ENCODE measurements at places on chromosomes 4 and X.

DNA sequence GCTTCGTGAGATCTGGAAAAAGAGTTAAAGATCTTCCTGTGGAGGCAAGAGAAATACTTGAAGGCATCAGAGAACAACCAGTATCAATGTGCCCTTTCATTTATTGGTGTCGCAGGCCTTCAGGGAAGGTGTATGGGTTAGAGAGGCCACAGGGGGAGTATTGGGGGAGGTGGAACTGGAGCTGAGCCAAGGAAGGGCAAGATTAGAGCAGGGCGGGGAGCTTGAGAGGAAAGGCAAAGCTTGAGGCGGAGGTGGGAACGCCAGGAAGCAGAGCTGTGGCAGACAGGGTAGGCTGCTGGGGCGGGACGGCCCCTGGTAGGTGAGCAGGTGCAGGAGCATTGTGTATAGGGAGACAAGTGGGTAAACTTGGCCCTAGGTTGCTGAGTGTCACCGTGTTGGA, 329.9 kb downstream of the ARHGAP10 start:
- no peak for DNase-seq

DNA sequence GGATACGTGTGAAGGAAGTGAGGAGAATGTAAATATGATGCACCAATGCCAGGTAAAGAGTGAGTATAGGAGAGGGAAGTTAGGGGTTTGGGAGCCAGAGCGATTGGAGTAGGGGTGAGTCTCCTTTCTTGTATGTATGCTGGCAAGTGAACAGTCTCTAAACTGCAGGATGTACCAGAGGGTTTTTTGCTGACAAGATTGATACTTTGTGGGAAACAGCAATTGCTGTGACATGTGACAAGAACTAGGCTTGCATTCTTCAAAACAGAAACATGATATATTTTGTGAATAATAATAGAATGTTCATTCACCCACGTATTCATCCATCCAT, 706 bp downstream of the CHIC1 start:
- no peak for DNase-seq

DNA sequence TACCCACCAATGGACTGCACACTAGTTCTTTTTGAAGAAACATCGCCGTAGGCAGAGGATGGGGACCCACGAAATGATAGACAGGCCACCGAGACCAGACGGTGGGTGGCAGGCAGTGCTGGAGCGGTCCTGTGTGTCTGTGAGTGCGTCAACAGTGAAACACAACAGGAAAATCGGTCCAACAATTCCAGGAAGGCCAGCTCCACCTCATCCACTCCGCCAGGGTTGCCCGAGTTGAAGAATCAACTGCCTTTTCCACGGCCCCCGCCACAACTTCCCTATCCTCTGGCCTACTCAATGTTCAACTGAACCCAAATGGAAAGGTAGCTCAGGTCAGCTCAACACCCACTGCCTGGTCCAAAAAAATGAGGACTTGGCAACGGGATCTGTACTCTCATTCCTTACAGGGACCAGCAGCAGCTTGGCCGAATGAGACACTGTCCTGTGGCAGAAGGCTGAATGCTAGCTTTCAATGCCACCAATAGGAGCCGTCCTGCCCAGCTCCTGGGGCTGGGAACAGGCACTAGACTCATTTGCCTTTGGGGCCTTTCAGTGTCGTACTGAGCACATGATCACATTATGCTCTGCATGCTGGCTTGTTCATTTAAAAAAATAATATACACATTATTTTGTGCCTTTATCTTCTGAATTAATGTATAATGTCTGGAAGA, 43.5 kb downstream of the MID1 start:
- no peak for DNase-seq

GRCh38 chrX:9285342-9285771, 179.5 kb upstream of the TBL1X start:
- DNase-seq, result no peak

GRCh38 chr4:183158062-183158461, 59.0 kb downstream of the WWC2 start:
- DNase-seq, result no peak

DNA sequence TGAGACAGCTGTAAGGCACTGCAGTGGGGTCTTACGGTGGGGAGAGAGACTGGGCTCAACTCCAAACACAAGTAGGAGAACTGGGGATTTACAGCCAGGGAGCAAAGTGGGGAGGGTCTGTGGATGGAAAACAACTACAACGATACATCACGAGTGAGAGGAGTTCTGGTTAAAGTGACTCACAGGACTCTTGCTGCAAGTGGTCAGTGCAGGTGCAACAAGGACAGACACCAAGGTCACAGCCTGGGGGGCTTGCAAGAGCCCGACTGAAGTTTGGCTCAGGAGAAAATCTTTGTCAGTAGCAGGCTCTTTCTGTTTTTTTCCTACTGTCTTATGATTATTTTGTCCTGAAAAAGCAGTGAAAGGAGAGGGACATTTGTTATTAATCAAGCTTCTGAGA, 10.1 kb upstream of the FAT1 start:
- no peak for DNase-seq
